Daoy (cell line): ENCODE measurements at places on chromosomes 1 and 21. TPM values are rescaled to one million over a fixed set of nuclear protein-coding genes. Genes with fewer than 3 reads are reported as not detected.
A peak's percentile ranks its signal among the peaks of the same experiment; 100 is the strongest.

- peak; percentile 36 for DNase-seq
Measured at GRCh38 chr1:219806642-219807041, 121.7 kb downstream of the SLC30A10 start.

GRCh38 chr1:159921700-159922504, 3.4 kb downstream of the TAGLN2 start:
- peak; percentile 90 for DNase-seq

DNA sequence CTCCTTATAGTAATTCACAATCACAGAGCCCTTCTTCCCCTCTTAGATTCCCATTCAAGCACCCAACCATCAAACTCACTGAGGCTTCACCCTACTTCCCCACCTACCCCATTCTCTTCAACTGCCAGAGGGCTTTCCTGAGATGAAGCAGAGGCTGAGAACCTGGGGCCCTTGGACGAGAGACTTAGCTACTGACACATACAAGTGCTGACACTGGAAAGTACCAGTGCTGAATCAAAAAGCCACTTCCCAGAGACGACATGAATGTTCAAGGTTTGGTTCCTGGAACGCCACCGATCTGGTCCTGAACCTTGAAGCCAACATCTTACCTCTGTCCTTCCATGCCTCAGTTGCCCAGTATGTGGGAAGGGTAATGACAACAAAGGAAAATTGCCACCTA, 16.6 kb upstream of the RAP1A start:
- no peak for DNase-seq

- no peak for DNase-seq
Measured at GRCh38 chr1:201949491-201949890, 3.1 kb upstream of the LMOD1 start.

GRCh38 chr21:16307256-16307655, 577.5 kb downstream of the USP25 start:
- DNase-seq, result no peak

Gene AKNAD1
- not detected in 2 replicates for total RNA-seq

- DNase-seq, result no peak
Measured at GRCh38 chr1:233368106-233368788, 40.7 kb downstream of the MAP3K21 start.

GRCh38 chr21:46205766-46206162, 21.5 kb upstream of the SPATC1L start:
- DNase-seq, result no peak

DNA sequence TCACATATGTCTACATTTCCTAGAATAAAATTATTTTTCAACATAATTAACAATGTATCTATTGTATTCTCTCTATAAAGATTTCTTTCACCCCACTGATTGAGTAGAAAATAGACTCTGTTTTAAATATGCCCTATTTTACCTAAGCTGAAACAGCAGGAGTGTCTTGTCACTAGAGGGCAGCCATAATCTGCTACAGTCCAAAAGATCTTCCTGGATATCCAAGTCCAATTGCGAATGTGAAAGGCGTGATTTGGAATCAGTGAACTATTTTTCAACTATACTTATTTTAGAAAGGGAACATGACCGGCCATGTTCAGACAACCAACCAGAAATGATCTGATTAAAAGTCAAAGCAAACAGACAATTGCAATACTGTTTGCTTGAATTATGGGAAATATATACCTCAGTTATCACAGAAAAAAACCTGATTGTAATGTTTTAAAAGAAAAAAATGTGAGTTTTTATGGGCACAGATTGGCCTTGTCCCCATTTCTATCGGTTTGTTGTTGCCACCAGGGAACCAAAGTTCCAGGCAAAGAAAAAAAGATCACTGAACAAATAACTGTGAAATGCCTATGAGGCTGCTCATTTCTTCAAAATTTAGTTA, 1211.0 kb upstream of the ADGRL4 start:
- DNase-seq, result peak; percentile 11

DNA sequence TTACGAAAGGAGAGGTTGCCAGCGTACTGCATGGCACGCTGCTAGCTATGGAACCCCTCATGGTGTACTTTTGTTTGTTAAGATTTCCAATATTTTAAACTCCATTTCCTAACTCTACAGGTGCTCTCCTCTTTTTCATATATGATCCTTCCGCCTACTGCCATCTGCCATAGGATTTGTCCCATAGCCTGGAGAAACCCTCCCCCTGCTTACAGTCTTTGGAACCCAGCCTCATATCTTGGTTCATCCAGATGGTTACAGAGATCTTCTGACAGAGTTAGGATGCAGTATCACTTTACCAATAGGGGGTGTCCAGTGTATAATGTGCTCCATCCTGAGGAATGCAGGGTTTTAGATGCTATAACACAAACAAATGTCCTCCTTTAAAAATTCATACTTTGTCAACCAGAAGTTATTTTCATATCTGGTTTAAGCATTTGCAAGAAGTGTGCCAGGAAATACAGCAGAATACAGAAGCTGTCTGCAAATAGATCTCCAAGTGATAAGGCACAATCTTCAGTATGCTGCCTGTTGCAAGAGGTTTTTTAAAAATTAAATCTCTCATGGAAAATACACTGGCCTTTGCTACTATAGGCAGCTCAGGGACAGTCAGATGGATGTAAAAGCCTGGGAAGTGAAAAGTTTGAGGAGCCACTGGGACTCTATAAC, 377.8 kb downstream of the KCNH1 start:
- no peak for DNase-seq

DNA sequence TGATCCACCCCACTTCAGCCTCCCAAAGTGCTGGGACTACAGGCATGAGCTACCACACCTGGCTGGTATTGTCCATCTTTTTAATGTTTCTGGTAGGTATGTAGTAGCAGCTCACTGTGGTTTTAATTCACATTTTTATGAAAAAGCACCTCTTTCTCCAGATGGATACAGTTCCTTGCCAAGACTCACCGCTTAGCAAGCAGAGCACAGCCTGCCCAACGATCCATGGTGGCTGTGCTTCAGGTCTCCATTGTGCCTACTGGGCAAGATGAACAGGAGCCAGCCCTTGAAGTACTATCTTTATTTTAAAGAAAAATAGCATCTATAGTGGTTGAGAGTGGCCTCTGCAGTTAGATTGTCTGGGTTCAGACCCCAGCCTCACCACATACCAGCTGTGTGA, 37.6 kb upstream of the GRHL3 start:
- DNase-seq, result no peak

GRCh38 chr1:160208557-160209320, 3.6 kb downstream of the PEA15 start:
- DNase-seq, result no peak

- peak; percentile 84 for DNase-seq
Measured at GRCh38 chr1:7207875-7208646, 422.8 kb downstream of the CAMTA1 start.

- peak; percentile 21 for DNase-seq
Measured at GRCh38 chr1:52636721-52637695, 4.0 kb downstream of the SHISAL2A start.

GRCh38 chr1:94947437-94947836, 20.5 kb upstream of the CNN3 start:
- peak; percentile 67 for DNase-seq

DNA sequence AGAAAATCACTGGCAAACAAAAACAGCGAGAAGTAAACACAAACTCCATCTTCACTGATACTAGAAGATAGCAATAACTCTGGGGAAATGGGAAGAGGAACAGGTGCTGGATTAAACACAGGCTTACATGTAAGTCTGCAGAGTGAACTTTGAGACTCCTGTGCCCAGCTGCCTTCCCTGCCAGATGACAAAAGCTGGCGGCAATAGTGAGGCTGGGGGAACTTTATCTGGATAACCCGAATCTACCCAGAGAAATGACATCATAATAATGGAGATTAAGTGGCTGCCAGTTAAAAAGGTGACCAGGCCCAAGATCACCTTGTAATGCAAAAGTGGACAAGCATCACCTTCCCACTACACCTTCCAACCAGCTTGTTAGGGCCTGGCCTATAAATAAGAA, 184.5 kb downstream of the CHRM3 start:
- DNase-seq, result no peak

DNA sequence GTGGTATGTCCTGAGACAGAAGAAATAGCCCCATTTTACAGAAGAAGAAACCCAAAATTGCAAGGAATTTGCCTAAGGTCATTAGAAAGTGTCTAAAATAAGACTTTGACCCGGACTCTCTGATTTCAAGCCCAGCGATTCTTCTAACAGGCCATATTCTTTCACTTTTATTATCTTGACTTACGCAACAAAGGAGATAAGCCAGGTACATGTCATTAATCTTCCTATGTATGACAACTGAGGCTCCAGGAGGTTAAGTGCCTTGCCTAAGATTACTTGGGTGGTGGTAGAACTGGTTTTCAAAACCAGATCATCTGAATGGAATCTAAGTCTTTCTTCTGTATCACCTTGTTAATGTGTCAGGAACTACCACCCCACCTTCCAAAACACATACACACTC, 124.3 kb downstream of the PBX1 start:
- DNase-seq, result no peak

DNA sequence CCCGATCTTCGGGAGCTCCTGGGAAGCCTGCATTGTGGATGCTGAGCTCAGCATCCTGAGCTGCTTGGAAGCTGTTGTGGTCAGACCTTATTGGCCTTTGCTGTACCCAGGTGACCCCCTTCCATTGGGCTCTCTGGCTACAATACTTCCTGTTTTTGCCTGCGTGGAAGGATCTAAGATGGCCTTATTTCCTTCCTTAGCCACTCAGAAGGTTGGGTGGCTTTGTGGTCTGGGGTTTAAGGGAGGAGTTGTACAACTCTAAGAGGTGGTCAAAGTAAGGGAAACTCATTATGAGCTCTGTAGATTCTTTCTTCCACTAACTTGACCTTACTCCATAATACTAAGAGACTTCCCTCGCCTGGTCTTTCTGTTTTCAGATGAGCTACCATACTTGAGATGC, 17.7 kb downstream of the PFKFB2 start:
- DNase-seq, result no peak

Gene NUDT4B
- 5.7 and 30.9 TPM in 2 replicates for total RNA-seq

- no peak for DNase-seq
Measured at GRCh38 chr1:63640633-63641567, 47.7 kb downstream of the PGM1 start.

DNA sequence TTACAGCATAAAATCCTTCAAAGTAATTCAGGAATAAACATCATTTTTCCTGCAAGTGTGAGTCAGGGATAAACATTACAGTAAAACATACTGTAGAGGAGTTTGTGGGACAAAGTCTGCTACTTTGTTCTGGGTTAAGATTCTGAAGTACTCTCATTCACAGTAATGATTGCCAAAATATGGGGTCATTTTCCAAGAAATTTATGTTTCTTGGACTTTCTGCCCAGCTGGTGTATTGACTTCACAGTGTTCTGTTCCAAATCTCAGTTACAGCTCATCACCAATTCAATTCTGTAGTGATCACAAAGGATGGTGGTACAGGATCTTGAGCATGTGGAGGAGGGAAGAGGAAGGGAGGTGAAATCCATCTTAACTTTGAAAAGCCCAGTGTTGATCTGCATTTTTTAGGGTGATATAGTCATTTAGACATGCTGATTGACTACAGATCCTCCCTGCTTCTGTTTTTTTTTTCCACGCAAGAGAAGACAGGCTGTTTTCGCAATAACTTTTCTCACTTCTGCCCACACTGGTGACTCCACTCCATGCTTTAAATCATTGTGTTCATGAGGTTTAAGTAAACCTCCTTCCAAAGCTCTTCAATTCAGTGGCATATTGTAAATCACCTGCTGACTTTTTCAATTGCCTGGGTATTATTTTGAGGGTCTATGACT, 60.4 kb upstream of the C1orf53 start:
- no peak for DNase-seq

DNA sequence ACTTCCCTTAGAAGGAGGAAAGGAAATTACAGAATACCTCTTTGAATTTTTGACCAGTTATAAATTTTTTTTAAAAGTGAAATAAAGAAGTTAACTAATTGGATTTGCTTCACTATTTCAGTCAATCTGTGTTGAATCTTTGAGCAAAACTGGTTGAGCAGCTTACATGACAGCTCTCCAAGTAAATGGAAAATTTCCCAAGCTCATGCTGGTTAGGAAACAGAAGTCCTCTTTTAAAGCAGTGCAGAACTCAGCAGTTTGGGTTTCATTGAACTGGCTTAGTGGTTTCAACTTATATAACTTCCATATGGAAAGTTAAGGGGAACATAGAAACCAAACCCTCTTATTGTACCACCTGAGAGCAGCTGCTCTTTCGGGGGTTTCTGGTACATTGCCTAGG, 250.5 kb downstream of the PDE4B start:
- no peak for DNase-seq

DNA sequence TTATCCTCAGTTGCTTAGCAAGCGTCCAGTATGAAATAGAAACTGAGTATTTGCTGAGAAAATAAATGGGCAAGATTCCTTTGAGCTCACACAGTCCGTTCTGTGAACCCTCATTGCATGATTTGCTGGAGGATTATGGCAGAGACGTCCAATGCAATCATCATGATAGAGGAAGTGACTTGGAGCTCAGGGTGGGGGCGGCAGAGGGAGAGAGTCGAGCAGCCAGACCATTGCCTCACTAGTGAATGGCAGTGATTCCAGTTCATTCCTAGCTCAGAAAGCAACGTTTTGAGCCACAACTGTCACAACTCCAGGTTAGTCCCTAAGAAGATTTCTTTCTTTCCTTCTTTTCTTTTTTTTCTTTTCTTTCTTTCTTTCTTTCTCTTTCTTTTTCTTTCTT, 27.5 kb upstream of the COL9A2 start:
- DNase-seq, result peak; percentile 50

Gene NECTIN4
- 0.29 TPM in 1 of 2 replicates, not detected in the other for total RNA-seq

Gene OR2AK2
- total RNA-seq, result not detected in 2 replicates

GRCh38 chr1:21914880-21915640, 22.1 kb downstream of the HSPG2 start:
- no peak for DNase-seq

Gene USH2A
- under 0.01 TPM in 1 of 2 replicates, not detected in the other for total RNA-seq

DNA sequence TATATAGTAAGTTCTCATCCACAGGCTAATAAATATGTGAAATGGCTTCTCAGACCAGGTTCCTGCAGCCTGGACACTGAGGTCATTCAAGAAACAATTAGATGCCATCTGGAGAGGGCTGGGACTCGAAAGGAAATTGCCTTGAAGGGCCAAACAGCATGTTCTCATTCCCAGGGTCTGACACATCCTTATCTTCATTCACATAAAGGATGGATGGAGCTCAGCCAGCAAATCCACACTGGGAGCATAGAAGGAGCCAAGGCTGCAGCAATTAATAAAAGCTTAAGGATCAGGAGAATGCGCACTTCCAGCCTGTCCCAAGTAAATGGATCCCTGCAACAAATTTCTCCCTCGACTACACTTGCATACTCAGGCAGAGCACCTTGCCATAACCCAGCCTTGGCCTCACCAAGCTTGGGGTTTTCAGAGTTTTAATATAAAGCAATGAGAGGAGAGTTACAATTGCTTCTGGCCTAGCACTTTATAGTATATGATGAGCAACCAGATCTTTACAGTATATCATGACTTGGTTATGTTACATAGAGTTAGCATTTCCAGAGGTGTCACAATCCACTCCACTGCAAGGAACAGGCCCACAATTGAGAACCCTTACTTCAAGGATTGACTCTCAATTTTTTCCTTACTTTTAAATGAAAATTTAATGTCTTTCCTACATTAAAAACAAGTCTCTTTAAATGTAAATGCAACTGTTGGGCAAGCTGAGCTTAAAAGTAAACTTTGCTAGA, 55.9 kb downstream of the BCAR3 start:
- peak; percentile 96 for DNase-seq

GRCh38 chr1:216532251-216532798, 109.1 kb upstream of the USH2A start:
- DNase-seq, result no peak
